Astrocyte of the cerebellum (primary cell): ENCODE measurements at places on chromosomes 11 and 22.
A peak's percentile ranks its signal among the peaks of the same experiment; 100 is the strongest.

GRCh38 chr11:33059331-33060007, 20.1 kb downstream of the TCP11L1 start:
- no peak for DNase-seq

DNA sequence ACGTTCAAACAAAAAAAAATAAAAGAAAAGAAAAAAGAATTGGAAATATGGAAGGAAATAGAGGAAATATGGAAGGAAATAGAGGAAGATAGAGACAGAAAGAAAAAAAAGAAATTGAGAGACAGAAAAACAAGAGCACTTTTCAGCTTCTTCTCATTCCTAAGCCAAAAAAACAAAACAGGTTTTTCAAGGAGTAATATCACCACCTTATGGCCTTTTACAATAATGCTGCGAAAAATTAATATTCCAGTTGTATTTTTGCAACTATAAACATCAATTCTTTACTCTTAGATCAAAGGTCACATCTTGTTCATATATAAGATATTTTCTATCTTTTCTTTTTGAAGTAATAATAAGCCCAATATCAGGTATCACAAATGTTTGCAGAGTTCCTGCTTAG, 328.3 kb downstream of the FAT3 start:
- DNase-seq, result no peak

GRCh38 chr11:132177106-132177505, 806.7 kb downstream of the NTM start:
- DNase-seq, result peak; percentile 75

DNA sequence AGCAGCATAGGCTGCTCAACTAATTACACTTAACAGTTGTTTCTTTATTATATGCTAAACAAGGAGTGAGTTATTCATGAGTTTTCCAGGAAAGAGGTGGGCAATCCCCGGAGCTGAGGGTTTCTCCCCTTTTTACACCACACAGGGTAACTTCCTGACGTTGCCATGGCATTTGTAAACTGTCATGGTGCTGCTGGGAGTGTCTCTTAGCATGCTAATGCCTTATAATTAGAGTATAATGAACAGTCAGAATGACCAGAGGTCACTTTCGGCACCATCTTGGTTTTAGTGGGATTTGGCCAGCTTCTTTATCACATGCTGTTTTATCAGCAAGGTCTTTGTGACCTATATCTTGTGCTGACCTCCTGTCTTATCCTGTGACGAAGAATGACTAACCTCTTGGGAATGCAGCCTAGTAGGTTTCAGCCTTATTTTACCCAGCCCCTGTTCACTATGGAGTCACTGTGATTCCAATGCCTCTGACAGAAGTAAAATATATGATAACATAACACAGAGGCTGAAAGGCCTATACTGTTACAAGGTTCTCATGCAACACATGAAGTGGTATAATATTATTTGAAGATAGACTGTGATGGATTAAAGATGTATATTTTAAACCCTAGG, 41.3 kb upstream of the RDX start:
- DNase-seq, result no peak

DNA sequence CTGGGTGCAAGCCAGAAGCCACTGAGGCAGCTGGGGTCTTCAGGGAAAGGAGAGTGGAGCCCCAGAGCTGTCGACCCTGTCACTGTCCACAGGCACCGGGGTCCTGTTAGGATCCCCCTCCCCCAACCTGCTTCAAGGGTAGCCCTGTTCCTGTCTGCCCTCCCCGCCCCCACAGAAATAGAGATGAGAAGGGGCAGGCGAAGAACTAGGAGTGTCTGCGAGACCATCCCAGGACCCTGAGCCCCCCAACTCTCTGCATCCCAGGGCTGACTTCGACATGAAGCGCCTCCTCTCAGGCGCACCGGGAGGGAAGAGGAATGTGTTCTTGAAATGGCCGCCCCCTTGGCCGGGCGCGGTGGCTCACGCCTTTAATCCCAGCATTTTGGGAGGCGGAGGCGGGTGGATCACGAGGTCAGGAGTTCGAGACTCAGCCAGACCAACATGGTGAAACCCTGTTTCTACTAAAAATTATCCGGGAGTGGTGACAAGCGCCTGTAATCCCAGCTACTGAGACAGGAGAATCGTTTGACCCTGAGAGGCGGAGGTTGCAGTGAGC, 607 bp upstream of the ZNF70 start:
- DNase-seq, result no peak

DNA sequence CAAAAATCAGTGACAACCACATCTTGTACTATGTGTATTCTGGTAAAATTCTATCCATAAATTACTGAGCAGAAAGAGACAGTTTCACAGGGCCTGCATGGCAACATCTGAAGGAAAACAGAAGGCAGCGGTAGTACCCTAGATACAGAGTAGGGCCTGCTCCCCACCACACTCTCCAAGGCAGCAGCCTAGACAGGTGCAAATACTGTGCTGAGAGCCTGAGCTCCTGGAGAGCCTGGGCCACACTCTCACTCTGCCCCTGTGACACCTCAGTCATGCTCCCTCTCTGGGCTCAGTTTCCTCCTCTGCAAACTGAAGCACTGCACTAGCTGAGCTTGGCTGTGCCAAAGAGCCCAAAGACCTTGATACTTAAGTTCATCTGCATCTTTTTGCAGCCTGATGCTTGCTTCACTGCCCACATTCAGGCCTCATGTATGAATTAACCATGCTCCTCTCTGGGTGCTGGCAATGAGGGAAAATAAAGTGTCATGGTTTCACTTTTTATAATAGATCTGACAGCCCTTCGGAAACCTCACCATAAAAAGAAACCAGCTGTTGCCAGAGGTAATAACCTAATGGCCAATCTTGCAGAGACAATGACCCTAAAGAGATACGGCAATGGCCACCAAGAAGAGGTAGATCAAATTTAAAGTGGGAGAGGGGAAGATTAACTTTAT, 104.7 kb downstream of the PLEKHA7 start:
- no peak for DNase-seq

DNA sequence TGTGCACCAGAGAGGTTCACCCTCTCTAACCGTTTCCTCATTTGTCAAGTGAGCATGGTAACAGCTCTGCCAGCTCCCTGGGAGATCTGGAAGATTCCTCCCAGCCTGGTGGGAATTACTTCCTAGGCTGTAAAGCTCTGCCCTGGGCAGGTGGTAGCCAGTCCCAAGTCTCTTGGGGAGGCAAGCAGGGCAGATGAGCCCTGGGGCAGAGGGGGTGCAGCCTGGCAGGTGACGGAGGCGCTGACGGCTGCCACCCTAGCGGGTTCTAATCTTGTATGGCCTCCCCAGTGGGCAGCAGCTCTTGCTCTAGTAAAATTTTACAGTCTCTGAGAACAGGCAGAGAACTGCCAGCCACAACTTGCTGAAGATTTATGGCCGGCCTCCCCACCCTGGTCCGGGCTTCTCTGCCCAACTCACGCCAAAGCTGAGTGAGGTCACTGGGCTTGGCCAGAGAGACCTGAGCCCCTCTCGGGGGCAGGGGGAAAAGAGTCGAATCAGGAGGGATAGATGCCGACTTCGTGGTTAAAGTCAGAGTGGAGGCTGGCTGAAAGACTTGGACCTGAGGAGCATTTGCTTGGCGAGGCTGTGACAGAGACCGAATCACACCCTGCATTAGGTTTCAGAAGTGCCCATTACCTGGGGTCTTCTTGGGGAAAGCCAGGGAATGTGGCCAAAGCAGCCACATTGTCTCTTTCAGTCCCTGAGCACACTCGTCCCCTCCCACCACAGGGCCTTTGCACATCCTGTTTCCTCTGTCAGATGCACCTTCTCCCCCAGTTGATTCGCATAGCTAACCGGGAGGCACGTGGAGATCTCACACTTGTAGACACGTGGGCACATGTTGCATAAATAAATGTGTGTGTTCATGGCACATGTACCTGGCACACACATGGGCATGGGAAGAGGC, 188.2 kb downstream of the MN1 start:
- DNase-seq, result no peak

- DNase-seq, result no peak
These were observed 33.4 kb downstream of the GDPD5 start for GRCh38 chr11:75492181-75492820.
